ENCODE measurements at places on chromosomes 4 and X.
A peak's percentile ranks its signal among the peaks of the same experiment; 100 is the strongest.

- peak; percentile 63 for DNase-seq
These were observed 48.6 kb downstream of the MAGEA9 start for GRCh38 chrX:149830192-149830873.

- no peak for DNase-seq
These were observed 7.7 kb downstream of the OCIAD2 start for GRCh38 chr4:48898733-48899431.

- peak; percentile 80 for DNase-seq
These were observed 229.6 kb downstream of the PRDM5 start for GRCh38 chr4:120692964-120693363.

- DNase-seq: no peak
These were observed 109.9 kb upstream of the SORBS2 start for GRCh38 chr4:185921583-185922555.

- DNase-seq: peak; percentile 7
These were observed 106.8 kb downstream of the ARSJ start for GRCh38 chr4:113872426-113873260.

DNA sequence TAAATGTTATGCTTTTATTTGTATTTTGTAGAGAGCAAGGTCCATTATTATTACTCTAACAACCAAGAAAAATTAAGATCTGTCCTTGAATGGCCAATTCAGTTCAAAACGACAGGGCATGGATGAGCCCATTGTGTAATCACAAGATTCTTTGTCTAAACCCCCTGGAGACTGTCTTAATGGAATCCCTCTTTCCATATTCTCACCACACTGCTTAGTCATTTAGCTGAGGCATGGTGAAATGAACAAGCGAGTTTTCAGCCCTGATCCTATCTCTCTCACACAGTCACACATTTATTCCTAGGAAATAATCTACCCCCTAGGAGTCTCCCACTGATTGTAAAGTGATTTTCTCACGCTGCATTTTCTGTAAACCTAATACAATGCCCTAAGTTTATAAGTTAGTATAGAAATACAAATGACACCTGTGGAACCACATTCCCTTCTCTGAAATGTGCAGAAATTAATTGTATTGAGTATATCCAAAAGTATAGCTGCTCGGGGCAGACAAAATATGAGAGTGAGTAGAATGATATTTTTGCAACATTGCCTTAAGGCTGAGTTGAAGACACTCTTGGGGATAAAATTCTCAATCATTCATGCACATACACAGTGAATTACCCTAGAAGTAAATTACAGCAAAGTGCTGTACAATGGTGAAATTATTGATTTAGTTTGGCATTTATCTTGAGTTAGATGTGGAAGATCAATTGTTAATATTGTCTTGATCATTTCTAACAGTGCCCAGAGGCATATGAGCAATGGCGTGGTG, 119.7 kb upstream of the PCDH7 start:
- DNase-seq: peak; percentile 29

DNA sequence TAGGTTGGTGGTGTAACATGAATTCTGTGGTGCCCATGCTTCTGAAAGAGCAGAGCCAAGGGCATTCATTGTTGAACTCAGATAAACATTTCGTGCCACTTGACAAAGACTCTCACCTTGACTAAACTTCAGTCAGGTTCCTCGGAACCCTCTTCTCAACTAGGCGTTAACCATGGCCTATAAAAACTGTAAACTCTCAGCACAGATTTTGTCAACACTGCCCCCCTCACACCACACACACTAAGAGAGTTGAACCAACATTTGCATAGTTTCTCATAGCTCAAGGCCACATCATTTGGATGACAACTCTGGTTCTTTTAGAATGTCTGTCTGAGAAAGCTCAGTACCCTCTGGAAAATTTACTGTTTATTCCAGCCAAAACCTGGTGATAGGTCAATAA, 28.1 kb downstream of the CASP6 start:
- no peak for DNase-seq

- no peak for DNase-seq
These were observed 200.0 kb downstream of the PALLD start for GRCh38 chr4:168696826-168697225.

- peak; percentile 61 for DNase-seq
These were observed 106.3 kb upstream of the TMLHE start for GRCh38 chrX:155718972-155719586.

DNA sequence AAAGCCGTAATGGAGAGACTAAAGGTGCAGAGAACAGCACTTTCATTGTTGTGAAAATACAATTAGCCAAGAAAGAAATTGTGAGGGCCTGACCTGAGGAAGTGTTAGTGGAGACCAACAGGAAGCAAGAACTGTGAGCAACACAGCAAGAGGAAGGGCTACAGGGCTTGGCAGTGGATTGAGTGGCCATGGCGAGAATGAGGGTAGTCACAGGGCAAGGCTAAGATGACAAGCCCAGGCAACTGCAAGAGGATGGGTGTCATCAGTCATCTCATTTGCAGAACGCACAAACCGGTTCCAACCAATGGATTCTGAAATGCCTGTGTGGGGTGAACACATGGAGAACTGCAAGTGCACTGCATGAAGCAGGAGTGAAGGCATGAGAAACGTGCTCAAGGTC, 3.6 kb downstream of the SLC10A6 start:
- no peak for DNase-seq

GRCh38 chr4:106810122-106810521, 226.0 kb downstream of the DKK2 start:
- no peak for DNase-seq

GRCh38 chrX:155027509-155028066, 944 bp downstream of the FUNDC2 start:
- peak; percentile 83 for DNase-seq

- peak; percentile 18 for DNase-seq
These were observed 6.7 kb upstream of the MSX1 start for GRCh38 chr4:4852591-4853362.

- DNase-seq: no peak
These were observed 61.4 kb downstream of the RHOXF2B start for GRCh38 chrX:120016068-120016441.
